ENCODE measurements at places on chromosomes 7 and 10.

DNA sequence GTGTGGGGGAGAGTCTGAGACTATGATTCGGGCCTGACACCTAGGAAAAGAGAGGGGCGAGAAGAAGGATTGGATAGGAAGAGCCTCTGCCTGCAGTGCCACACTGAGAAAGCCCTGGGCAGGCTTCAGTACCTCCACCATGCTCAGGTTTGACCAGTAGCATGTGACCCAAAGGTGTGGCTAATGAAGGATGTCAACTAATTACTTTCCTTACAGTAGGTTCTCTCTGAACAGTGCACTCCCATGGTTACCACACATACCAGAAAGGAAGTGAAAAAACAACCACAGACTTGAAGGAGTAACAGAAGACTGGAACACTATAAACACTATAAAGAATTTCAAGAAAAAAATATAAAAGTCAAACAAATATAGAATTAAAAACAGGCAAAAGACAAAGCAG lies 46.2 kb downstream of the SEM1 start:
- H3K4me3 ChIP-seq, result no peak overlapping the region
- no peak overlapping the region for H3K27ac ChIP-seq
- no peaks in the 10 kb centered on the region for H3K36me3 ChIP-seq
- no peaks in the 10 kb centered on the region for H3K27me3 ChIP-seq
- no peak for DNase-seq
- H3K4me1 ChIP-seq, result peaks cover 9% of the 10 kb centered on the region

DNA sequence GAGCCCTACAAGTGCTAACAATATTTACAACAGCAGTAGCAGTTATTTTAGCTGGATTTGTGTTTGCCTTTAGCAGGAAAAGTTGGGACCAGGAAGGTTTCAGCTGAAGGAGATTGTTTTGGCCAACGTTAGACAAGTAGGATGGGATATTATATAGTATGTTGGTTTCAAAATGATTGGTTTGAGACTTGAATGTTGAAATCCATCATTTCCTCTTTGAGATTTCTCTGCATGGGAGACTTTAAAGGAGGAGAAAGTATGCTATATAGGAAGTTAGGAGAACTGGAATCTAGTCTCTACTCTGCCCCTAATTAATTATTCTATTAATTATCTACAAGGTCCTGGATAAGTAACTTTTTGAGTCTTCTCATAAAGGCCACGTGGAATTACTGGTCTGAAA lies 263.8 kb downstream of the PTEN start:
- H3K27me3 ChIP-seq, result peaks cover 24% of the 10 kb centered on the region
- no peaks in the 10 kb centered on the region for H3K36me3 ChIP-seq
- no peak overlapping the region for H3K4me3 ChIP-seq
- peaks cover 4% of the 10 kb centered on the region for H3K4me1 ChIP-seq

GRCh38 chr7:36057323-36057722 lies 95.7 kb upstream of the EEPD1 start:
- H3K27me3 ChIP-seq, result peaks cover 10% of the 10 kb centered on the region
- no peak overlapping the region for H3K4me3 ChIP-seq
- H3K4me1 ChIP-seq, result no peaks in the 10 kb centered on the region
- H3K27ac ChIP-seq, result no peak overlapping the region
- H3K36me3 ChIP-seq, result no peaks in the 10 kb centered on the region
- no peak for DNase-seq

DNA sequence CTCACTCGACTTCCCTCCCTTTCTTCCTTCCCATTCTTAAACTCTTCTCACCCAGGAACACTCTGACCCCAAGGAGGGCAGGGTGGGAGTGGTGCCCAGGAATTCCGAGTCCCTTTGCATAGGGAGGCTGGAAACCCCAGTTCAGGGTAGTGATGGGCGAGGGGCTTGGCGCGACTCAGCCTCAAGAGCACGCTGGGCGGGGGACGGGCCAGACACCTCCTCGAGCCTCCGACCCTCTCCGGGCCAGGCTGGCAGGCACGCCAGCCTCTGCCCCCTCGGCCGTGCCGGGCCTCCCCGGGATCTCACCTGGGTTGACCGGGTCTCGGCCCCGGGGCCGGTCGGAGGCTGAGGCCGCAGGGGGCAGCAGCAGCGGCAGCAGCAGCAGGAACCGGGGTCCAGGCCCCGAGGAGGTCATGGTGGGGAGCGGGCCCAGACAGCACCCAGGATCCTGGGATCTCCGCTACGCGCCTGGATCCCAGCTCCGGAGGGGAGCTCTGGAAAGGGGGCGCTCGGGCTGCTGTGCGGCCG lies 457 bp downstream of the PLOD3 start:
- H3K4me3 ChIP-seq, result peak overlapping the region; percentile 99
- H3K36me3 ChIP-seq, result peaks cover 29% of the 10 kb centered on the region
- peaks cover 36% of the 10 kb centered on the region for H3K4me1 ChIP-seq
- H3K27me3 ChIP-seq, result no peaks in the 10 kb centered on the region
- peak overlapping the region; percentile 91 for H3K27ac ChIP-seq

GRCh38 chr10:124378881-124379471 lies 39.7 kb downstream of the OAT start:
- no peak overlapping the region for H3K27ac ChIP-seq
- no peaks in the 10 kb centered on the region for H3K36me3 ChIP-seq
- H3K4me3 ChIP-seq, result no peak overlapping the region
- peaks cover 25% of the 10 kb centered on the region for H3K27me3 ChIP-seq
- no peak for DNase-seq

GRCh38 chr10:86730227-86730626 lies 26.2 kb upstream of the BMPR1A start:
- H3K27me3 ChIP-seq, result peaks cover 19% of the 10 kb centered on the region
- H3K27ac ChIP-seq, result no peak overlapping the region
- DNase-seq, result no peak

GRCh38 chr10:70974351-70974901 lies 86.1 kb upstream of the PCBD1 start:
- peaks cover 25% of the 10 kb centered on the region for H3K27me3 ChIP-seq
- no peak for DNase-seq
- H3K4me3 ChIP-seq, result no peak overlapping the region
- no peaks in the 10 kb centered on the region for H3K4me1 ChIP-seq
- no peaks in the 10 kb centered on the region for H3K36me3 ChIP-seq

DNA sequence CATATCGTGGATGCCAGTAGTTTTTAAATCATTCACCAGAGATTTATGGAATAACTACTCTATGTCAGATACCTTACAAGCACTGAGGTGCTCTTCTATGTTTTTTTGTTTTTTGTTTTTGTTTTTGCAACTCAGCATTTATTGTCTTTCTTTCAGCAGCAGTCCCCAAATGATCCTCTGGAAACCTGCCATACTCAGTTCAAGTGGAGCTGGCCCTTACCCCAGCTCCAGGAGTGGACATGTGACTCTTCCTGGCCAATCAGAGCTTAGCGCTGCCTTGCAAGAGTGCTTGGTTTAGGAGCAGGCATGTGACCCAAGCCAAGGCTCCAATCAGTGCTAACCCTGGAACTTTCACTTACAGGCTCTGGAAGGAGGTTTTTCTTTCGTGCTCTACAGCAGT lies 356.6 kb upstream of the ZMIZ1 start:
- no peaks in the 10 kb centered on the region for H3K4me1 ChIP-seq
- no peak overlapping the region for H3K27ac ChIP-seq
- H3K27me3 ChIP-seq, result peaks cover 9% of the 10 kb centered on the region
- no peak overlapping the region for H3K4me3 ChIP-seq
- no peaks in the 10 kb centered on the region for H3K36me3 ChIP-seq

DNA sequence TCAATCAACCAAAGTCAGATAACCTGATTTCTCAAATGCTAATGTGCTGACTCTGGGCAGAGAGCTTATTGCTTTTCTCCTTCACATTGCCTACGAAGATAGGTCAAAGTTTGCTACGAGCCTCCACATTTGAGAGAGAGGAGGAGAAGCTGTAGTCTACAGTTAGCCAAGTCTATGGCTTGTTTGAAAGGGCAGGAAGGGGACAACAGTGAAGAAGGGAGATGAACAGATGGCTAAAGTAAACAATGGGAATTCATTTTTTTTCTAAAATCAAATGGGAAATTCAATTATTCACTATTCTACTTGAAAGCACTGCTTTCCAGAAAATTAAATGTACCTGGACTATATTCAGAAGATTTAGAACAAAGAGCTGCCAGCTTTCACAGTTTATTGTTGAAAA lies 126.7 kb upstream of the C1QL3 start:
- no peak for DNase-seq
- H3K27ac ChIP-seq, result no peak overlapping the region
- peaks cover 24% of the 10 kb centered on the region for H3K4me1 ChIP-seq
- H3K4me3 ChIP-seq, result no peak overlapping the region

DNA sequence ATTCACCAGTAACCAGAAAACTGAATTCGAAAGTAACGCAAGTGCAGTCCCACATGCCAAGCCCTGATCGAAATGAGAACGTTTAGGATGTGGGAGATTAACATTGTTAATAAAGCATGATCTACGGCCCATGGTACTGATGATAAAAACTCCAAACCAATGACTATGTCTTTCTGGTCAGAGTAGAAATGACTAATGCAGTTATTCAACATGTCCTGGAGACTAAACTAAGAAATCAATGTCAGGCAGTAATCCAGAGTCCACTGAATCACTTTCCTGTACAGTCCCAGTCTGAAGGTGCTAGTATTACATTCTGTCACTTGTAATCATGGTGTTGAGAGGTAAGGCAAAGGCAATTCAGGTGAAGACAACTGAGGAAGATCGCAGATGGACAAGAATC lies 14.4 kb downstream of the NPSR1 start:
- H3K36me3 ChIP-seq, result no peaks in the 10 kb centered on the region
- no peak overlapping the region for H3K4me3 ChIP-seq
- H3K27me3 ChIP-seq, result no peaks in the 10 kb centered on the region
- H3K27ac ChIP-seq, result no peak overlapping the region
- no peaks in the 10 kb centered on the region for H3K4me1 ChIP-seq
- no peak for DNase-seq

DNA sequence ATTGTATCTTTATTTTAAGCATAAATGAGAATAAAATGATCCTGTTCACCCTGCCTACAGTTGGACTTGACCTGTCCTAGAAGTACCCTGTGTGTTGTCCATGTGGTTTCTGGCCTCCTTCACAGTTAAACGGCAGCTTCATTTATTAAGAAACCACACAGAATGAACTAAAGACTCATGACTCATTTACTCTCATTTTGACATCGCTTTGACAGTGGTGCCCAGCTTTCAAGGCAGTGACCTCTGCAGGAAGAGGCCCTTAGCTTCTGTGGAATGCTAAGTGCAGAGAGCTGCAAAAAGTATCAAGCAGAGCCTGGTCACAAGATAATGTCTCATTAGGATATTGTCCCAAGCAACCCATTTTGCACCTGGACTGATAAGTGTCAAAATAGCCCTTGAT lies 93.4 kb downstream of the AVL9 start:
- H3K27me3 ChIP-seq, result no peaks in the 10 kb centered on the region
- DNase-seq, result no peak
- H3K4me1 ChIP-seq, result peaks cover 13% of the 10 kb centered on the region
- H3K27ac ChIP-seq, result peak overlapping the region; percentile 75

DNA sequence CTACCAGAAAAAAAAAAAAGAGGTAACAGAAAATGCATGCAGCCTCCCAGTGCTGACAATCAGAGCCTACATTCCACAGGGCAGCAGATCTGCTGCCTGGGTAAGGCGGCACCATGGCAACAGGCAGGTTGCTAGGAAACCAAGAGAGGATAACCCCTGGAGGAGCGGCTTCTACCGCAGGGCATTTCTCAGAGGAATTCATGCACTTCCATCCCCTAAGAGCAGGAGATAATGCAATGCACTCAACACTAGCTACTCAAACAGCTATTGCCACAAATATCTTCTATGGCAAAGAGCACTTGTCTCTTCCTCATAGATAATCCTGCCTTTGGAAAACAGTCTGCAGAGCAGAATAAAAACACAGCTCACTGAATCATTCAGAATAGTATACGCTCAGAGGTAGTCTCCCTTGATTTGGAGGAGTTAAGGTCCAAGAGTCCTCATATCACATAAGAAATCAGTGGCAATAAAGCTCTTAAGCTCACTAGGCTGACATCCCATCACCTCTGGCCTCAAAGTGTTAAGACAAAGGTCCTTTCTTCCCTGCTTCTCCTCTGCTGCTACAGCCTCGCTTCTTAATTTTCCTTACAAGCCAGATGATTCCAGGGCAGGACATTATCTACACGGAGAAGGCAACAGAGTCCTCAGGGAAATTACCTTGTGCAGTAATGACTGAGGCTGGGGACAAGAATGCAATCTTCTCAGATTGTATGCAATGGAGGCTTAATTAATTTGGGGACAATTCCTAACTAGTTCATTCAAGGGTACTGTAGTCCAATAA lies 10.7 kb downstream of the PSAP start:
- H3K4me3 ChIP-seq, result no peak overlapping the region
- H3K4me1 ChIP-seq, result peaks cover 36% of the 10 kb centered on the region
- no peak overlapping the region for H3K27ac ChIP-seq
- no peak for DNase-seq

DNA sequence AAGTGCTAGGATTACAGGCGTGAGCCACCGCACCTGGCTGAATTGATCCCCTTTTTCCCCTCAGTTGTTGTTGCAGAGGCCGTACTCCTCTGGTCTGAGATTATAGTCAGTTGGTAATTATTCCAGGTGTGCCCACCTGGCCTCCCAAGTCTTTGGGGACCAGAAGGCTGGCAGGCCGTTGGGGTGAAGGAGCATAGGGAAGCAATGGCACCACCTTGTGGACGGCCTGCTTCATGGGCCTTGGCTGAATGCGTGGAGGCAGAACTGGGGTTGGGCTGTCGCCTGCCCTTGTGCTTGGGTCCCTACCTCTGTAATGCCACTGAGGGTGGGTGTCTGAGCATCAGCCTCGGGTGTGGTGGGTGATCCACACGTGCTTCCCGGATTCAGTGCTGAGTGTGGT lies 125.7 kb downstream of the RGS10 start:
- peaks cover 1% of the 10 kb centered on the region for H3K4me1 ChIP-seq
- no peaks in the 10 kb centered on the region for H3K36me3 ChIP-seq
- H3K27ac ChIP-seq, result no peak overlapping the region
- no peaks in the 10 kb centered on the region for H3K27me3 ChIP-seq
- H3K4me3 ChIP-seq, result no peak overlapping the region
- DNase-seq, result peak; percentile 90

All from activated CD4-positive, alpha-beta T cell treated with anti-CD3 and anti-CD28 coated beads, Interleukin-2, amount 10 ng/mL, durations not matched to agents 24 days and 14 days (primary cell).